WERI-Rb-1 (cell line): ENCODE measurements at places on chromosomes 13 and 19.

DNA sequence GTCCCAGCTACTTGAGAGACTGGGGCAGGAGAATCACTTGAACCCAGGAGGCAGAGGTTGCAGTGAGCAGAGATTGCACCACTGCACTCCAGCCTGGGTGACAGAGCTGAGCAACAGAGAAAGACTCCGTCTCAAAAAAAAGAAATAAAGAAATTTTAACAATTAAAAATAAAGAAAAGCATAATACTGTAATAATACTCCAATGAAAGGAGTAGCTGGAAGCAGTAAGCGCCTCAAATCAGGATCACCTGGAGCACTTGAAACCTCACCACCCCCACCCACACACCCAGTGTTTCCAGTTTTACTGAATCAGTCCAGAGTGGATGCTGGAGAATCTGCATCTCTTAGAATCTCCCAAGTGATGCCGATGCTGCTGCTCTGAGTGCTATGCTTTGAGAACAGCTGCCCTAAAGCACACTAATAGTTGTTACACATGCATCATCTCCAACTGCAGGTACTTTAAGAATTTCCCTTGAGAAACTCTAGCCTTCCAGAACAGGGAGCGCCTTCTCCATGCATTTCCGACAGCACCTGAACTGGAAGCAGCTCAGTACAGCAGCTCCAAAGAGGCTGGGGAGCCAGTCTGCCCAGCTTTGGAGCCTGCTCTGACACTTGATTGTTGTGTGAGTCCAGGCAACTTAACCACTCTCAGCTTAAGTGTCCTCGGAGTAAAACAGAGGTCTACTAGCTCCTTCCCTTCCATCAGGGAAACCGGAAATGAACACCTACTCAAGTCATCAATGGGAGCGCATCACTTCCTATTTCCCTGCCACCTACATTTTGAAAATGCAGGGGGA lies 2.9 kb downstream of the ABCC4 start:
- DNase-seq: no peak

- no peak for DNase-seq
Measured at GRCh38 chr13:92575777-92576176, 650.8 kb upstream of the GPC6 start.

DNA sequence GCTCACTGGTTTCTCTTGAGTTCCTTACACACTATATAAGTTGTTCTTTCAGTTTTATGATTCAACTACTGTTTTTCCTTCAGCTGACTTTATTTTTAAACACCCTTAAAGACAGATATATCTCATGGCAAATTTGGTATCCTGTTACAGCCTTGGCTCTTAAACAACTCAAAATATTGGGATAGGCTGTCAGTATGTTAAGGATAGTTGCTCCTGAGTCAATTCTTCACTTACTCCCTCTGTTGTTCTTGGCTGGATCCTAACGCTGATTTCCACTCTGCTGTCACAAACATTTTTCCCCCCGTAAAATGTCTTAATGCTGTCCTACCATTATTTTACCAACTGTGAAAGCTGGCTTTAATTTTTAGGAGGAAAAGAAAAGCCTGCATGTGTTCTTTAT lies 1.2 kb downstream of the KCNRG start:
- DNase-seq: no peak

GRCh38 chr13:59914556-59914955 lies 249.2 kb downstream of the DIAPH3 start:
- DNase-seq: no peak

- DNase-seq: peak; percentile 46
Measured at GRCh38 chr13:41456768-41457588, at the start of gene RGCC. Gene RGCC (plus strand): TSS chr13:41457550. CDS start chr13:41457708, 158 bp downstream.
